ENCODE measurements at places on chromosomes 13 and 19. TPM values are rescaled to one million over a fixed set of nuclear protein-coding genes. Genes with fewer than 3 reads are reported as not detected.

BABAM1 gene
- total RNA-seq: 114 TPM

ZNF626 gene
- total RNA-seq: 4.0 TPM

CACNG6 gene
- not detected for total RNA-seq

PLIN4 gene
- 0.15 TPM for total RNA-seq

MYO16 gene
- total RNA-seq: 0.17 TPM

C1QTNF9B gene
- total RNA-seq: not detected

HIPK4 gene
- under 0.01 TPM for total RNA-seq

LGALS7 gene
- total RNA-seq: not detected

RSPH6A gene
- not detected for total RNA-seq

RFX2 gene
- 6.8 TPM for total RNA-seq

MISP gene
- total RNA-seq: under 0.01 TPM

GPATCH1 gene
- total RNA-seq: 3.7 TPM

POSTN gene
- 7.1 TPM for total RNA-seq

NAA16 gene
- 4.0 TPM for total RNA-seq

CBLC gene
- total RNA-seq: 1.9 TPM

C19orf81 gene
- total RNA-seq: not detected

Measured in bronchus fibroblast of lung (primary cell).